AG08396 (cell line): ENCODE measurements at places on chromosomes 3 and 15.

GRCh38 chr3:4512895-4513616 is 19.9 kb downstream of the ITPR1 start:
- DNase-seq, result no peak

DNA sequence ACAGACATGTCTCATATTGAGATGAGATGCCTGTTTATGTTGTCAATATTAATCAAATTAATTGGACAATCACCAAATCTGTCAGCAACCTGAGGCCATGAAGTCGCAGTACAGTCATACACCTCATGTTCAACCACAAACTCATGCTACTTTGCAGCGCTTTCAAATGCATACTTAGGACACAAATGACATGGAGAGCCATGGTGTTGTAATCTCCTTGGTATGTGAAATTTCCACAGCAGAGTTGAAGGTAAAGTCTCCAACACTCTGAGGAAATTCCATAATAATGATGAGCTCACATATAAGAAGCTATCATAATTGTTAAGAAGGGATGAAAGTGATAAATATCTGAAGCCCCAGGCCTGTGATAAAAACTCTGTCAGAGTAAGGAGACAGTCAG is 873.9 kb downstream of the MCTP2 start:
- no peak for DNase-seq

DNA sequence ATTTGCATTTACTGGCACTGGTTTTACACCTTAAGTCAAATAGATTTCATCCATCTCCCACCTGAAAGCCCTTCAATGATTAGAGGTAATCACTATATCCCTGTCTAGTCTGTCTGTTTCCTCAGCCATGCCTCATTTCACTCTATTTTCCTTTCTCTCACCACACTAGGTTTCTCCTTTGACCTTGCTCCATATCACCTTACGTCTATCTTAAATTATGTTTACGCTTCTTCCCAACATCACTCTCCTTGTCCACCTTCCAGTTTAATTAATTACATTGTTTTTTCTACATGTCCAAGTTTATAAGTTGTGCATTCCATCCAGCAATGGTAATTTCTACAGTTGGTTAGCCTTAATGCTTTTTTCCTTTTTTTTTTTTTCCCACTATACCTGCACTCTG is 396.7 kb upstream of the PDZRN3 start:
- no peak for DNase-seq

DNA sequence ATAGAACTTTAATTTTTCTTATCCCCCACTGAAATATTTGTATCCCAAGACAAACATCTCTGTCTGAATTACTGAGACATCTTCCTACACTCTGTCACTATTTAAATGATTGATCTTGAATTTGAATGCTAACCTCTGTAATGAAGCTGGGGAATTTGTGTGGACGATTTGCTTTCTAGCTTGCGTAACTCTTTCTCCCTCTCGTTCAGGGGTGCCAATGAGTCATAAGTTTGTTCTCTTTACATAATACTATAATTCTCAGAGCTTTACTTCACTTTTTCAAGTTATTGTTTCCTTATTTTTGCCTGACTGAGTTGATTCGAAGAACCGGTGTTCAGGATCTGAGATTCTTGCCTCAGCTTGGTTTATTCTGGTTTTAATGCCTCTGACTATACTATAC is 783.3 kb upstream of the CADM2 start:
- no peak for DNase-seq

DNA sequence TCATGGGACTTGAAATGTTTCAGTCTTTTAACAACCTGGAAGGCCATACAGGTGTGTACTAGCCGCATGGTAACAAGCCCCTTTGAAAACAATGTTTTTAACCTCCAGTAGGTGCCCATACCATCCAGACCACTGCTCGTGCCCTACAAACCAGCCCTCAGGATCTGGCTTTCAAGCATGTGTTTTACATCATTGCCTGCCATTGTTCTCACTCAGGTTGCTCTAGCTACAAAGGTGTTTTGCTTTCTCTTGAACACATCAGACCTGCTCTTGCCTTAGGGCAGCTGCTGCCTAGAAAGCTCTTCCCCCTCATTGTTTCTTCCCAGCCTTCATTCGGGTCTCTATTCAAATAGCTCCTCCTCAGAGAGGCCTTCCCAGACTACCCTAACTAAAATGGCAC is 32.3 kb upstream of the MAP3K13 start:
- no peak for DNase-seq

DNA sequence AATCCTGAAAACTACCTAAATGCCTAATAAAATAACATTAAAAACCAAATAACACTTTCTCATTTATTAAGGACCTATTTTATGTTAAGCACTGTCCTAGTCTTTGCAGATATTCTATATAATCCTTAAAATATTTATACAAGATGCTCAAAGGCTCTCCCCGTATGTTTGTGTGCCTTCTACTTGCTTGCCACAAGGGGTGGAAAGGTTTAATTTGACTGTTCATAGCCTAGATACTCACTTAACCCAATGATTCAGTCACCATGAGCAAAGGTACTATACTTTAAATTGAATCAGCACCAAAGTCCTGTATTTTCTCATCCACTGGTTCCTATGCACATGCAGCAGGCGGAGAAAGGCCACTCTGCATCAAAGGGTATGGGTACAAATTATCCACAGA is 32.0 kb downstream of the LSAMP start:
- no peak for DNase-seq

DNA sequence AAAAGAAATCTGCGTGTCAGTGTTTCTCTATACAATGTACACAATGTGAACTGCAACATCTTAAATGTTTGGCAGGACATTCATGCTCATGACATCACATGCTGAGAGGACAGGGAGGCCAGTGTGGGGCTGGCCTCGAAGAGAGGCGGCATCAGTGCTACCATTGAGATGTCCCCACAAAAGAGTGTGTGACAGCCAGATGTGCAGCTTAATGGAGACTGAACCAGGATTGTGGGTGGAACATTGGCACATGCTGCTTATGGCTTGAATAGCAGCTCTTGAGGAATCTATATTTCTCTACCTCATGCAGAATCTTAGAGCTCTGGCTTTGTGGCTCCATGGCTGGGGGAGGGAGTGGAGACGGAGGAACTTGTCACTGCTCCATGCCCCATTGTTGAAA is 18.5 kb downstream of the CLDN11 start:
- DNase-seq, result no peak

- DNase-seq, result no peak
Observed at GRCh38 chr15:94263341-94264273, 32.2 kb downstream of the MCTP2 start.

GRCh38 chr3:95351158-95351557 is 1288.3 kb downstream of the NSUN3 start:
- no peak for DNase-seq
